ENCODE measurements at places on chromosomes 1 and 21.

- no peak for DNase-seq
These were observed 217.3 kb upstream of the FGGY start for GRCh38 chr1:59079434-59080140.

DNA sequence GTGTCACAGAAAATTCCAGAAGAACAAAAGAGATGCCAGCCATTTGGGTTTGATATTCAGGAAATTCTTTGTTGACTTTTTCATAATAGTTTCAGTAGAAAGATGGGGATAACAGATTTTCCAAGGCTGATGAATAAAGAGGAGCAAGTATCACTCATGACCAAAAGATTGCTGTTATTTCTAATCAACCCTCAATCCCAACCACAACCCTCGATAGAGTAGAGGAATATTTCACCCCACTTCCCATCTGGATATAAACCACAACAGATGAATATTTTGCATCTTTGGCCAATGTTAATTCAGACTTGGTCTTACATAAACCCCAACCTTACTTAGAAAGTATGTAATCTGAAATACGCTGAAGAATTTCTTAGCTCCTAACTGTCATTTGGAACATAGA lies 232.4 kb downstream of the SEC16B start:
- no peak for DNase-seq

DNA sequence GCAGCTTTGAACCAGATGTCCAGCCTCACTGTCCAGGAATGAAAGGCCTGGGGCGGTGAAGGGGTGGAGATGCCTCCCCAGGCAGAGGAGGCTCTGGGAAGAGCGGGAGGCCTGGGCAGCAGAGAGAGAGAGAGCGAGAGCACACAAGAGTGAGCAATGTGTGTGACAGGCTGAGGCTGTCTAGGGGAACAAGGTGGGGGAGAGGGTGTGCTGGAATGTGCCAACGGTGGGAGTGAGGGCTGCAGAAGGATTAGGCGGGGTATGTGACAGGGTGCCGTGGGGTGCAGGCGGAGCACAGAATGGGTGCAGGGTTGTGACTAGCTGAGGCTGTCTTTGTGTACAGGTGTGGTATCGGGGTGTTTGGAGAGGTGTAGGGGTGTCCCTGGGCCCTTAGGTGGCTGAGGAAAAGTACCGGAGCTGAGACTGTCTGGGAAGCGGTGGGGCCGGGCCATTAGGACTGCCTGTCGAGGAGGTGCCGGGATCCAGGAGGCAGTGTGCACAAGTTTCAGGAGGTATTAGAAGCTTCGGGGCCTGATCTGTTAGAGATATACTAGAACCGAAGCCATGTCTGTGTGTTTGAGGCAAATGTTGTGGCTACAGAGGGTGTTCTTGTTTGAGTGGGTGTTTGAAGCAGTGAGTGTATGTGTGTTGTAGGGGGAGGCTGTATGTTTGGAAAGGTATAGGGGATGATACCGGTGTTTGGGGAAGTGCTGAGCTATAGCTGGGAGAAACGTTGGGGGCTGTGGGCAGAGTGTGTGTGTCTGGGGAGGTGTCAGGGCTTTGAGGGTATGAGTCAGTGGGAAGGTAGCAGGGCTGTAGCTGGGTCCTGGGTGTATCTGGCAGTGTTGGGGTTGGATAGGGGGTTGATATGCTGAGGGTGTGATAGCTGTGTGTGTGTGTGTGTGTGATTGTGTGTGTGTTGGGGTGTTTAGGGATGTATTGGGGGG lies 9.1 kb downstream of the AHDC1 start:
- no peak for DNase-seq

- DNase-seq: no peak
These were observed 196.1 kb upstream of the ESRRG start for GRCh38 chr1:216919060-216919970.

GRCh38 chr1:225877580-225877979 lies 4.6 kb downstream of the TMEM63A start:
- DNase-seq: no peak

GRCh38 chr1:212612041-212612961 lies 3.7 kb downstream of the ATF3 start:
- DNase-seq: no peak

GRCh38 chr1:31497601-31498000 lies 78.7 kb upstream of the TINAGL1 start:
- DNase-seq: peak; percentile 51

DNA sequence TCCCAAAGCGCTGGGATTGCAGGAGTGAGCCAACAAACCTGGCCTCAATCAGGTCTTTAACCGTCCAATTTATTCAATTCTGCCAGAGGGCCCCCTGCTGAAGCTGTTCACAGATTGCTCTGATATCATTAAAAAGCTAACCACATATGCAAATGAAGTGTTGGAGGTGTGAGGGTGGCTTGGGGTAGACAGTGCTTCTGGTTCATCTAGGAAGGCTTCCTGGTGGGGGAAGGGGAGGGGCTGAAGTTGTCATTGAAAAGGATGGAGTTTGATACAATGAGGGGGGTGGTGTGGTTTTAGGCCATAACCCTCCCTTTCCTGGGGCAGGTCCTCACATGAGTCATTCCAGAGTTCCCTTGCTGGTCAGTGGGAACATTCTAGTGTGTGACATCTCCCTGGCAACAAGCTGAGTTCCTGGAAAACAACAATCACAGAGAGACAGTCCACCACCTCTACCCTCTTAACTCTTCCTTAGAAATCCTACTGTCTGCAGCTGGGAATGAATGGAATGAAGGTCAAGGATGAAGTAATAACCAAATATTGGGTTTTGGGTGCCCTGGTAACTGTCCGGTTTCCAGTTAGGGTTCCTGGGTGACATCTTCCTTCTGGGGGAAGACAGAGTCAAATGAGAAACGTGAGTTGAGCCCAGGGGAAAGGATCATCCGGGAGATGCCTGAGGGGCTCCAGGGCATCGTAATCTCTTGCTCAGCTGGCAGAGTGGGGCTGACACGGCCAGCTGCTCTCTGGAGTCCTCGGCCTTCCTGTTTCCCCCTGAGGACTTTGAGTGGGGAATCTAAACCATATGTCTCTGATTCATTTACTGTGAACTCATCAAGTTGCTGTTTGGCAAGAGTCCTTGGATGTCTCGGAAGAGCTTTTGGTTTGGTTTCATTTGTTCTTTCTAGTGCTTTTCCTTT lies 32.2 kb downstream of the BATF3 start:
- peak; percentile 96 for DNase-seq

- peak; percentile 25 for DNase-seq
These were observed 58.5 kb upstream of the ACTL8 start for GRCh38 chr1:17696417-17697301.

- no peak for DNase-seq
These were observed 137.1 kb downstream of the DPYD start for GRCh38 chr1:97783751-97784150.

GRCh38 chr1:86069757-86070145 lies 86.8 kb downstream of the COL24A1 start:
- no peak for DNase-seq

DNA sequence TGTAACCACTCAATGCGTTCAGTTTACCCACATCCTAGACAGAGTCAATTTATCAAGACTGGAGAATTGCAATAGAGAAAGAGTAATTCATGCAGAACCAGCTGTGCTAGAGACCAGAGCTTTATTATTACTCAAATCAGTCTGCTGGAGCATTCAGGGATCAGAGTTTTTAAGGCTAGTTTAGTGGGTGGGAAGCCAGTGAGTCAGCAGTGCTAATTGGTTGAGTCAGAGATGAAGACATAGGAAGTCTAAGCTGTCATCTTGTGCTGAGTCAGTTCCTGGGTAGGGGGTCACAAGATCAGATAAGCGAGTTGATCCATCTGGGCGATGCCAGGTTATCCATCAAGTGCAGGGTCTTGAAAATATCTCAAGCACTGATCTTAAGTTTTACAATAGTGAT lies 499.6 kb downstream of the MRPL39 start:
- peak; percentile 70 for DNase-seq

GRCh38 chr1:93475681-93476080 lies 27.8 kb downstream of the FNBP1L start:
- no peak for DNase-seq

GRCh38 chr1:209585672-209586071 lies 2.2 kb downstream of the CAMK1G start:
- no peak for DNase-seq

GRCh38 chr1:229310833-229311232 lies 32.0 kb downstream of the CCSAP start:
- no peak for DNase-seq

Data from stromal cell of bone marrow (primary cell).